ENCODE measurements at places on chromosomes 6 and 20. TPM values are rescaled to one million over a fixed set of nuclear protein-coding genes. Genes with fewer than 3 reads are reported as not detected.

Gene C2
- under 0.01 TPM for total RNA-seq

Gene KIAA1755
- not detected for total RNA-seq

Gene MTFR2
- total RNA-seq, result 0.60 TPM

DNA sequence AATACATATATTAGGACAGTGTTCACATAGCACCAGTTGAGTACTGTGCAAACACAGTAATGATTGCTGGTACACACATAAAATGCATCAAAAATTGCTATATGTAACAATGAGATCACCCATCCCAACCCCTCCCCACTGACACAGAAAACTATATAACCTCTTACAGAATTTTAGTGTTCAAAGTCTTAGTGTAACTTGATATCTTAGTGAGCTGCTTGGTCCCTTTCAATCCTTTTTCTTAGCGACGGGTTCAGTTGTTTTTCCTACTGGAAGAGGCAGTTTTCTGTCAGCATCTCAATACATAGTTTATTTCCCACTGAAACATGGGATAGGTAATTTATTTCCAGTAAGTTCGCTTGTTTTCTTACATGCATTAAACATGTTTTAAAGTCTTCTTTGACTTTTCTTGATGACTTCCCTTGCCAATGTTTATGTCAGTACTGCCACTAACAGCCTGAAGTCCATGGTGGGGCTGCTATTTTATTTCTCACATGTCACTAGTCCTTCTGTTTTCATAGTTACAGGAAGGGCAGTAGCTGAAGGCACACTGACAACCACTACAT is 96.4 kb upstream of the FOXC1 start:
- no peak for DNase-seq

DNA sequence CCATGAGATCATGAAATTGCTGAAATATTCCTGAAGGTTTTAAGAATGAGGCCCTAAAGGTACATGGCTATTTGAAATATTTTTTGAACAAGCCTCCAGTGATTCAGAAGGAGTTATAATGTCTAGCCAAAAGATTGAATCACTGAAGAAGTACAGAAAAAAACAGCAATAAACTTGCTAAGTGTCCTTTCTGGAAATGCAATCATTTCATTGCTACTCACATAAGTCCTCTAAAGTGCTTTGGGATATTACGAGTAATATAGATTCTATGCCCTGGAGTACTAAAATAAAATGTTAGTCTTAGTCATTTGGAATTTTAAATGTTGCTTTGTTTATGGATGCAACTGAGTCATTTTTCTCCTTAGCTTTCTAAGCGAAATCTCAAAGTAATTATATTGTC is 32.7 kb downstream of the CENPW start:
- no peak for DNase-seq

DNA sequence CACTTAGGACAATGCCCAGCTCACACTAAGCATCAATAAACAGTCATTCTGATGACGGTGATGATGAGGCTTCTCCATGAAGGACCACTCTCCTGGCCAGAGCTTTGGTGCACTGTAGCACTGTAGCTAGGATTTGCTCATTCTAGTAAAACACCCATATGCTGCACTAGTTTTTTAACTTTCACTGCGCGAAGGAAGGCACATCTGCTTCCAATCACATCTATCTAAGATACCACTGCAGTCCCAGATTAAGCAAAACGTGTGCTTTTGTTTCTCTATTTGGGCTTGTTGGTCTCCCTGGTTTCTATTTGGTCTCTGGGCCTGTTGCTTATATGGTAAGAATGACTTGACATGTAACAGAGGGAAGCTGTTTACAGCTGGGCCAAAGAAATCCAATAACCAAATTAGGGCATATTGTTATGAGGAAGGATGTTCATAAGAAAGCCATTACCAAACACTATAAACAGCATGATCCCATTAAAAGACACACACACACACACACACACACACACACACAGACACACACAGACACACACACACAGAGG is 62.4 kb downstream of the FAM229B start:
- DNase-seq, result peak; percentile 33

GRCh38 chr6:109379711-109380110 is 2.6 kb downstream of the CD164 start:
- DNase-seq, result no peak

- peak; percentile 17 for DNase-seq
These were observed 137.2 kb downstream of the MAP3K4 start for GRCh38 chr6:161128680-161129196.

DNA sequence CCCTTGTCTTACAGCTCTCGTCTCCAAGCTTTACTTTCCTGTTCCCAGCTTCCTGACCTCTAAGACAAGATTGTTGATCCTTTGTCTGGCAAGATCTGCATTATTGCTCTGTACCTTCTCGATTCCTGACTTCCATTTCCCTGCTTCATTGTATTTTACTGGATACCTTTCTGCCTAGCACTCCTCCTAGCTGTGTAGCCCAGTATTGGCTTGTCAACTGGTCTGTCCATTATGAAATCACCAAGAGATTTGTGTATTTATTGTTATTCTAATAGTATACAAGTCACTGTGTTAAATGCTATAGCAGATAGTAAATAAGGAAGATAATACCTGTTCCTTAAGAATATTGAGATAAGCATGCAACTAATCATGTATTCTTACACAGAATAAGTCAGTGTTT is 305.4 kb downstream of the CDKAL1 start:
- DNase-seq, result no peak

- DNase-seq, result peak; percentile 91
These were observed 24.0 kb upstream of the HDAC2 start for GRCh38 chr6:113994934-113995342.

DNA sequence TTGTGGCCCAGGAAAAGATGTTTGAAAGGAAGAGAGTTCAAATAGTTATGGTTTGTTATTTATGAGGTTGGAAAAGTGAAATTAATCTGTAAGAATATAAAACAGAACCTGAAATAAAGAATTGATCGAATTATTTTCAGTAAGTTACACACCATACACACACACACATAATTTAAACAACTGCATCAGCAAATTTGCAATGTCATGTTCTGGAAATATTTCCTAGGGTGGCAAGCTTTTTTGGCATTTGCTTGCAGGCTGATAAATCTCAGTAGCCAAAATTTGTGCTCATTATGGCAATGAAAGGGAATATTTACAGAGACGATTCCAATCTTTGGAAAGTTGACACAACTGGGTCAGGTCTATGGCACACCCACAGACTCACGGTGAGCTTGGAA is 9.5 kb downstream of the CITED2 start:
- DNase-seq, result no peak

All from lung microvascular endothelial cell (primary cell).